ENCODE measurements at places on chromosomes 7 and 10.

DNA sequence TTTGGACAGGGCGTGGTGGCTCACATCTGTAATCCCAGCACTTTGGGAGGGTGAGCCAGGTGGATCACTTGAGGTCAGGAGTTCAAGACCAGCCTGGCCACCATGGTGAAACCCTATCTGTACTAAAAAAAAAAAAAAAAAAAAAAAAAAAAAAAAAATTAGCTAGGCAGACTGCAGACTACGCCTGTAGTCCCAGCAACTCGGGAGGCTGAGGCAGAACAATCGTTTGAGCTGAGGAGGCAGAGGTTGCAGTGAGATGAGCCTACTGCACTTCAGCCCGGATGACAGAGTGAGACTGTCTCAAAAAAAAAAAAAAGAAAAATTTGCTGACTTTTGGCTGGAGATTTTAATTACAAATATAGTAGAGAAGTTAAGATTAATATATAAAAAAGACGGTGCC is 104.0 kb downstream of the HIPK2 start:
- no peak for DNase-seq

DNA sequence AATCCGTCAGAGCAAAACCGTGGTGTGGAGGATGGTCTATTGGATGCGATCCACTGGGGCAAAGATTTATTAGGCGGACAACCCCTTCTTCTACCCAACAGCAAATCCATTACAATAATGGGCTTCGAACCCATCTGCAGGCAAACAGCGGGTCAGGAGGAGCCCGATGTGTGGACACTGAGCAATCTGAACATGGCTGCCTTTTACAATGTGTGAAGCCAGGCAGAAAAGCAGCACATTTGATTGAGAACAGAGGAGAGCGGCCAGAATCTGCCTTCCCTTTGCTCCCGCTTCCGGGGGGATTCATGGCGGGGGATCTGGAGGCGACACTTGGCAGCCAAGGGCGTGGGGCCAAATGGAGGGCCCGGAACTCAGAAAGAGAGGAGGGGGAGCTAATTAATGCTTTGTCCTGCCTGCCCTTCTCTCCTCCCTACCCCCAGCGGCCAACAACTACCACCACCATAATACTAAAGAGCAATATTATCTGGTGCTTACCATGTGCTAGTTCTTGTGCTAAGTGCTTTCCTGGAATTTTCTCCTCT is 133.0 kb downstream of the EMX2 start:
- no peak for DNase-seq

GRCh38 chr7:45391618-45392451 is 182.3 kb upstream of the ADCY1 start:
- no peak for DNase-seq

DNA sequence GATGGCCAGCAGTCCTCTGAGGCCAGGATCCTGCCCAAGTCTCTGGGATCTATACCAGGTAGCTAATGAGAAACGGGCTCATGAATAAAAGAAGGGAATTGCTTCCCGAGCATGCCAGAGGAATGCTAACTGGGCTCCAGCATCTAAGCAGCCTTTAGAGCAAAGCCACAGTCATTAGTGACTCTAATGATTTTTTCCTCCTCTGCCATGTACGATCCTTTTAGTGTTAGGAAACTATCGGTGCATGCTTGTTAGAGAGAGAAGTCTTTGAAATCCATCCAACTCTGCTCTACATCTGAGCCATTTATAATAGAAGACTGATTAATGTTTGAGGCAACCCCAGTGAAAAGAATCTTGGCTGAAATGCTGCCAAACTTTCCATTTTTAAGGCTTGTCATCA is 124.9 kb upstream of the TCERG1L start:
- no peak for DNase-seq

DNA sequence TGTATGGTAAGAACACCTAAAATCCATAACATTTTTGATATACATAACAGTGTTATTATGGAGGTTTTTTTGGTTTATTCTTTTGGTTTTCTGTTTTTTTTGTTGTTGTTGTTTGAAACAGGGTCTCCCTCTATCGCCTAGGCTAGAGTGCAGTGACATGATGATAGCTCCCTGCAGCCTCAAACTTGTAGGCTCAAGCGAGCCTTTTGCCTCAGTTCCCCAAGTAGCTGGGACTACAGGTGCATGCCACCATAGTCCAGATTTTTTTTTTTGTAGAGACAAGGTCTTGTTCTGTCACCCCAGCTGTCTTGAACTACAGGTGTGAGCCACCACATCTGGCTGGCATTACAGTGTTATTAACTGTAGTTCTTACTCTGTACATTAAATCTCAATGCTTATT is 83.7 kb downstream of the TRIM24 start:
- DNase-seq, result no peak
